SIG-M5 (cell line): ENCODE measurements at places on chromosomes 5 and 9.

GRCh38 chr5:72210888-72211678, 103.8 kb downstream of the MAP1B start:
- no peak for DNase-seq

- DNase-seq: no peak
These were observed 163.6 kb downstream of the ENC1 start for GRCh38 chr5:74476819-74477453.

- DNase-seq: no peak
These were observed 1183.0 kb downstream of the MAT2B start for GRCh38 chr5:164688437-164688836.

DNA sequence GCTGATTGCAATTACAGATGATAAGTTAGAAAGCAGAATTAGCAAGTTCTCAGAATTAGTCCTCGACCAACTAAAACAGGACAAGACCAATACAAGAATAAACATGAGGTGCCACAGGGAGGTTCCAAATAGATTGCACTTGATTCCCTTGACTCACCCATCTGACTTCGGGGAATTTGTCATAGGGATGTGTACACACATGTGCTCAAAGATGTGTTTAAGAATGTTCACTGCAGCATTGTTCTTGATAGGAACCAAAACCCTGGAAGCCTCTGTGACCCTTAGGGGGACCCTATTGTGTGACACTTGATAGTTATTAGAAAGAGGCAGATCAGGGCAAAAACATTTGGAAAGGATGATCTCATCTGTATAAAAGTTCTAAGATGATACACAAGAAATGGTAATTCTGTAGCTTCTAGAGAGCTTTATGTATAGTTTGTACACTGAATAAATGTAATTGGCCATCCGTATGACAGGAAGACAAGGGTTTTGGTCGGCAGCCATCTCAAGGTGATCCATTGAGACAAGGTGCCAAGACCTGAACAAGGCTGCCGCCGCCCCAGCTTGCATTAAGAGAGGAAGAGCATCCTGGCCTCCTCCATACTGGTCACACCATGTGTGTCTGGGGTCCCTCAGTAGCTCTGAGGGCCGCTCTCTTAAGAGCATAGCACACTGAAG, 48.2 kb upstream of the GARNL3 start:
- DNase-seq: no peak

- DNase-seq: no peak
These were observed 151.7 kb upstream of the ZNF366 start for GRCh38 chr5:72658761-72659540.

DNA sequence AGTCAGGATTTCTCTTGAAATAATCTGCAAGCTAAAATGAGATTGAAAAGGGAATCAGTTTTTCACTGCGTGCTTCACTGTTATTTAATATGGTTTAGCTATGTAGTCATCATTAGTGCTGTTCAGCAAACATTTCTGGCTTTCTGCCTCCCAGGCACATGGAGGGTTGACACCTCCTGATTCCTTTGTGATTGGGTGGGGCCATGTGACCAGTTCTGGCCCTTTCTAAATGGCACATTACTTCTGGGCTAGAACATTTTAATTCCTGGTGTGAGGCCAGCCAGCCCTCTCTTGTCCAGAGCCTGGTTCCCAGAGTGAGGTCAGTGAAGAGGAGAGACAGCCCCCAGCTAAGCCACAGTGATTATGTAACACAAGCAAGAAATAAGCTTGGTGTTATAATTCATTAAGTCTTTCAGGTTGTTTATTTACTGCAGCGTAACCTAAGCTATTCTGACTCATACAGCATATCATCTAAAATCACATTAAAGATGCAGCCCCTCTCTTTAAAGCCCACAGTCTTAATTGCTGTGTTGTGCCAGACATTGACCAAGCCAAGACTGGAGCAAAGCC, 17.4 kb upstream of the ARSI start:
- no peak for DNase-seq

DNA sequence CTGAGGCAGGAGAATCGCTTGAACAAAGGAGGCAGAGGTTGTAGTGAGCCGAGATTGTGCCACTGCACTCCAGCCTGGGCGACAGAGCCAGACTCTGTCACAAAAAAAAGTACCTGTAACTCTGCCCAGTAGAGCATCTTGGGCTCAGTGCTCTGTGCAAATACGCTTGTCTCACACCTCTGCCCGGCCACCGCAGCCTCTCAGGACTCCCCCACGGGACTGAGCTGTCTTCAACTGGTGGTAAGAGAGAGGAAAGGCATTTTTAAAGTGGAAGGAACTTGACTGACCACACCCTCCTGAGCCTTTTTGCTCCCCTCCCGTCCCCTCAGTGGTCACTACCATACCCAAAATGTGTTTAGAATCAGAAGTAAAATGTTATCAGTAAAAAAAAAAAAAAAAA, 174.3 kb upstream of the PIK3R1 start:
- DNase-seq: no peak

DNA sequence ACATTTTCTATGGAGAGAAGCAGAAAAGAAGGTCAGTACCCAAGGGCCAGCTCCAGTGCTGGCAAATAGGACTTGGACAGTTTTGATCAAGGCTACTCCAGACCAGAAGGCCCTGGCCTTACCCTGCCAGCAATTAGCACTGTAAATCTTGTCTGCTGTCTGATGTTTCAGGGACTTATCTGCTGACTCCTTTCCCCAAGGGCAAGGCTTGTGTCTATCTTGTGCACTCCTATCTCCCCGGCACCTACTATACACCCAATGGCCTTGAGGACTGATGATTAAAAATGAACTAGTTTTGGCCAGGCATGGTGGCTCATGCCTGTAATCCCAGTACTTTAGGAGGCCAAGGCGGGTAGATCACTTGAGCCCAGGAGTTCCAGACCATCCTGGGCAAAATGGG, 37.2 kb downstream of the POLR1E start:
- no peak for DNase-seq

GRCh38 chr9:36148311-36149051, 11.9 kb downstream of the GLIPR2 start:
- no peak for DNase-seq

GRCh38 chr9:27377811-27378456, 81.0 kb upstream of the EQTN start:
- DNase-seq: no peak

DNA sequence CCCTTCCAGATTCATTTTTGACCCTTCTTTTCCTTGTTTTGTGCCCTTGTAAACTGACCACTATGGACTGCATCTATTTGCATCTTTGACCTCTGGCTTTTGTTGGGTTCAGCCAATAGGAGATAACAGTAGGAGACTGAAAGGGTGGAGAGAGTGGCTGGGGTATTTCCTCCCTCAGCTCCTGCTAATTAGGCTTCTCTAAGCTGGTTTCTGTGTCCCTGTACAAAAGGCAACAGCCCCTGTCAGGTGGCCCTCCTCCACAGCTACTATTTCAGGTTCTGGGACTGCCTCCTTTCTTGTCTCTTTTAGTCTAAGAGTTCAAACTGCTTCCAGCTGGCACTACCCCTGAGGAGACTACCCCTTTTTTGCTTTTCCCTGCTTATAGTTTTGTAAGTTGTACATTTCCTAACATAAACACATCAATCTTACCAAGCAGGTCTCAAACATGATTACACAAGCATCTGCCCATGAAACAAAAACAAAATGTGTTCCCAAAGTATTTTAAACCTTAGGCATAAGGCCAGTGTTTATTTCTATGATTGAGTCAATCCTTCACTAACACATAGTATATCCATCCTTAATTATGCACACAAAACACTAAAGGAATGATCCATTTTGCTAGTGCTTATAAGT, 262.0 kb upstream of the TRPM3 start:
- no peak for DNase-seq

- no peak for DNase-seq
These were observed 38.3 kb downstream of the ZDHHC21 start for GRCh38 chr9:14654932-14655331.

GRCh38 chr9:133124123-133124906, 3.3 kb upstream of the RALGDS start:
- DNase-seq: no peak

DNA sequence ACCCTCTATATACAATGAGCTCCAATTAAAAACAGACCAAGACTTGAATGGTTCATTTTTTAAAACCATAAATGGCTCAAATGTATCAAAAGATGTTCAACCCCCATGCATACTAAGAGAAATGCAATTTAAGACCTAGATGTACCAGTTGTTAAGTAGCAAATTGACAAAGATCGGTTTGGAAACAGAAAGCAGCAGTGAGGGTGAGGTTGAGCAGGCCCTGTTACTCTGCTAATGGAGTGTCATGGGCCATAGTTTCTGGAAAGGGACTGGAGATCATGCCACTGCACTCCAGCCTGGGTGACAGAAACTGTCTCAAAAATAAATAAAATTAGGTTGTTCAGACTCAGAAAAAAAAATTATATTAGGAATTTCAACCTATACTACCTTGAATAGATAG, 55.0 kb downstream of the FNBP1 start:
- DNase-seq: no peak

- DNase-seq: no peak
These were observed 121.9 kb upstream of the GRHPR start for GRCh38 chr9:37300620-37301019.

DNA sequence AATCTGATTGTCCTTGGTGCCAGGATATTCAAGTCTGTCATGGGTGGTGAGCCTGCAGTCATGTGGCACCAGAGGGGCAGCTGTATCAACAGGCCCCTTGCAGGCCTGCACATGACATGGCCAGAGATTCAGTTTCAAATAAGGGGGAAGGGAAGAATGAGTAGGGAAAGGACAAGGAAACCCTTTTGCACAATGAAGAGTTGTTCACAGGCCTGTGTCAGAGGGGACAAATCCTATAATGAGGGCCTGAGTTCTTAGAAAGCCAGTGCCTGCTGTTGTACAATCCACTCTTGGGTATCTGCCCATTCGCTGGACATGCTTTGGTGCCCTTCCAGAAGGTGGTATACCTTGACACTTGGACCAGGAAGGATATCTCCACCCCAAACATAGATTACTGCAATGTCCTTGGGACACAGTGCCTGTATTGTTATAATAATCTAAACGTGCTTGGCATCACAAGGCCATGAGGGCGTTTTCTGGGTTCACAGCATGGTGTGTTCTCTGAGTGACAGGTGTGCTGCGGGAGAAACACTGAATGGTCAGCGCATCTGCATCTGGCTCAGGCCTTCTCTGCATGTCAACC, 1.9 kb upstream of the TMEM171 start:
- no peak for DNase-seq

DNA sequence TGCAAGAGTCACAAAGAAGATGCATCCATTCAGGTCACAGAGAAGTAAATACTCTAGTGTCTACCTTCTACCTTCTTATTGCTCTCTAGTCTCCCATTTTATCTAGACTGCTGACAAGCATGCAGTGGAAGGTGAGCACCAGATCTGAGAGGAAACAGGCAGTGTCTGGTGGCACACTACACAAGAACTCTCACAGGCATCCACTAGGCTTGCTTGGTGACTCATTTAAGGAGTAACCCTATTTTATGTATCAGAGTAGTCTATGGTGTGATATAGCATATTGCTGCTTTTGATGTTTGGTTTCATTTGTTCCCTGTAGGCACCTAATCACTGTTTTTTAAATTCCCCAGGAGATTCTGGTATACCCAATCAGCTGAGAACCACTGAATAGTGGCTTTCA, 1.6 kb upstream of the THBS4 start:
- DNase-seq: no peak

DNA sequence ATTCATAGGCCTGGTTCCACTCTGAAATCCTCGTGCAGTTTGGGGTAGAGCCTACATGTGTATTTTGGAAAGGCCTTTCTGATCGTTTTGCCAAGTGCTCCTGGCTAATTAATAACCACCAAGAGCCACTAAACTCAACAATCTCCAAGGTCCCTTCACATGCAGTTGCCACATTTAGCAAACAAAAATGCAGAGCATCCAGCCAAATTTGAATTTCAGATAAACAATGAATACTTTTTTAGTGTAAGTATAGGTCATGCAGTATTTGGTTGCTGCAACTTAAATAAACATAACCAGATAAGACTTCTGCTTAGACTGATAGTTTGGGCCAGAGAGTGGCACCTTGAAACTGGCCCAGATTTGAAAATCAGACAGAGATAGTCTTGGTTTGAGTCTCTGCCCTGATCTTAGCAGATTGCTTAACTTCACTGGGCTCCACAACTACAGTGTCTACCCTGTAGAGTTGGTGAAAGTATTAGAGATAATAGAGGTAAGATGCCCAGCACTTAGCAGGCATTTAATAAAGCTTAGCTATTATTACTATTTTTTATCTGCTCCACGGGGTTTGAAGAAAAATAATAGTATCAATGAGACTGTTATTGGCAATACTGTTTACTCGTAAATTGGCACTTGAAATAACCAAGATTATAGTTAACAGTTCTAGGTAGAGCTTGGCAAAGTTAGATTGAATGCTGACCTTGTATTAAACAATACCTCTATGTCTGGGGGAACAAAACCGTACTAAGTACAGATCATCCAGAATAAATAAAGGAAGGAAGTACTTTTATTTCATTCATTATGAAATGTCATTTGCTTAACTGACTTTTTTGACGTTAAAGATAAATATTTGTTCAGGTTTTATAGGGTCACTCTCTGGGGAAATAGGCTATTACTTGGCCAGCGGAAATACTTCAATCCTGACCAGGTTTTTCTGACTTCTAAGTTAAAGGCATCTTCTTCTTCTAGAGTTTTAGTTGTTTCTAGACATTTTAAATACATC, 274.8 kb downstream of the DOCK8 start:
- DNase-seq: no peak
